ENCODE measurements at places on chromosomes 4 and X.

DNA sequence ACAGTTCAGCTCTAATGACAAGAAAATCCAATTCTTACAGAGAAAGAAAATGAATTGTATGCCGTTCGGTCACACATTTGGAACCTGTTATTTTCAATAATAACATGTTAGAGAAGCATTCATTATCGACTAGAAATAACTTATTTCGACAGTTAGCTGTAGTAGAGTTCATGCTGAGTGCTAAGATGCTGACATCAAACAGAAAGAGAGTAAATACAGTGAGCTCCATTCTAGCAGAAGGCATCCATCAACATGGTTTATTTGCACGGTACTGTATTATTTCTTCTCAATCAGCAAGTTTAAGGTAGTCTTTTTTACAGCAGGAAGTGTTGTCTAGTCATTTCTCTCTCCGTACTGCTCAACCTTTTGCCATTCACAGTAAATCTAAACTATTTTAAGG is 732.1 kb downstream of the STIM2 start:
- DNase-seq: no peak

DNA sequence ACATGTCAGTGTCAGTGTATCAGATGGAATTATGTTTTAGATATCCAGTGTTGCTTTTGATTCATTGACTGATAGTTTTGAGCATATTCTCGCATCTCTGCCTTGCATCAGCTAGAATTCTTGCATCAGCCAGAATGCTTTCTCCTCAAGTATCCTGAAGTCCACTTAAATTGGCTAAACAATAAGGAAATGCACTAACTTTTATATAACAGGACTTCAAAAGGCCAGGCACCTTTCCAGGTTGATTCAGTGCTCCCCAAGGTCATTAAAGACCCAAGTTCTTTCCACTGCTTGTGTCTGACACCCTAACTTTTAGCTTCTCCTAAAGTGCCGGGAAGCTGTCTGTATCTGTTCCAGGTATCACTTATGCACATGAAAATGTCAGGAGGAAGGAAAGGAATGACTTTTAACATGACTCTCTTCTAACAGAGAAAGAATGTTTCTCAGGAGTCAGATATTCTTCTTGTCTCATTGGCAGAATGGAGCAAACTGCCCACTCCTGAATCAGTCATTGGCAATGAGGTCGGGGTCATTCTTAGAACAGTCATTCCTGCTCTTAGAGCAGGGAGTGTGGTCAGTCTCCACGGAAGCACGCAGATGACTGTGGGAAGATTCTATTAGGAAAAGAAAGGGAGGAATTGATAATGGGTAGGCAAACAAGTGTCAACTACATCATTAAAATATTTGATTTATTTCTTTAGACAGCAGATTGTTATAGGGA is 92.9 kb upstream of the TLL1 start:
- DNase-seq: no peak

GRCh38 chrX:138723301-138723700 is 11.8 kb upstream of the FGF13 start:
- no peak for DNase-seq

DNA sequence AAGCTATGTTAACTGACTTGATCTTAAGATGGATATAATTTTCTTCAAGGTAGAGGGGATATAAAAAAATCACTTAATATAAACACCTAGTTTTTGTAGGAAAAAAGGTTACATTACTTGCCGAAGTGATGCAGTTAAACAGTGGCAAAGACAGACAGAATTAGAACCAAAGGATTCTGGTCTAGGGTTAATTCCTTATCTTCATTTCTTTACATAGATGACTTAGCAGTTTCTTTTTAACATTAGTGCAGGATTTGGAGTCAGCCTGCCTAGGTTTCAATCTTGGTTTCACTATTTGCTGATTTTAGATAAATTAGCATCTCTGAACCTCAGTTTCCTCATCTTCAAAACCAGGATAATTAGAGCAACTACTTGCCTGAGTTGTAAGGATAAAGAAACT is 14.3 kb downstream of the ZAR1 start:
- no peak for DNase-seq

- no peak for DNase-seq
Measured at GRCh38 chrX:68292471-68292870, 140.8 kb downstream of the OPHN1 start.

- no peak for DNase-seq
Measured at GRCh38 chrX:14380044-14380443, 149.3 kb upstream of the GLRA2 start.

- DNase-seq: no peak
Measured at GRCh38 chr4:34181311-34181841, 2062.9 kb downstream of the ARAP2 start.

- DNase-seq: no peak
Measured at GRCh38 chr4:171983935-171984805, 171.0 kb downstream of the GALNTL6 start.

DNA sequence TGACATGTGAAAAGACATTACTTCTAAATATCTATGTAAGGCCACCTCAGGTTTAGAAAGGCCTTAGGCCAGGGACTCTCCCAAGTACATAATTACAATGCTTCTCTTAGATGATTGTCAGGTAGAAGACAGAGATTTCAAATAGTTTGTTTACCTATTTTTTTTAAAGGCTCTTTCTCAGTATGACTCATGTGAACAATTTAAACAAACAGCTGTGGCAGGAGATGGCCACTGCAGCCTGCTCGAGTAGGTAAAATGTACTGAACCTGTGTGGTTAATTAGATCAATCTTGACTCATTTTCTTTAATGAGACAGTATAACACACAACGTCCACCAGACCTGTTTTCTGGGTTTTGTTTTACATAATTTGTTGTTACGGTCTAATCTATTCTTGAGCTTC is 50.2 kb downstream of the LEF1 start:
- no peak for DNase-seq

DNA sequence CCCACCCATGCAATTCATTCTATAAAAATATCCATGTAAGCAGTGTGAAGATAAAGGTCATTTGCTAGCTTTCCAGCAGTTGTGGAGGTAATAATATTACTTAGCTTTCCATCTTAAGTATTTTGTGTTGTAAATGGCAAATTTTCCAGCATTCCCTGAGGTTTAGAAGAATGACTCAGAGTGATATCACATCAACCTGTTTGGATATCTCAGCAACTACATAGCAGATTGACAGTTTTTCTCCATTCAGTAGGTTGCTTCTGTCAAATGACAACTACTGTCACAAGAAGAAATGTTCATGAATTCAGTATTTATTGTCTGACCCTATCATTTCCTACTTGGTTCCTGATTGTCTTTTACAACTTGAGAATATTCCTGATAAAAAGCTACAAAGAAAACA is 434.9 kb upstream of the GALNTL6 start:
- no peak for DNase-seq

- no peak for DNase-seq
Measured at GRCh38 chr4:150090836-150091235, 12.6 kb downstream of the DCLK2 start.

DNA sequence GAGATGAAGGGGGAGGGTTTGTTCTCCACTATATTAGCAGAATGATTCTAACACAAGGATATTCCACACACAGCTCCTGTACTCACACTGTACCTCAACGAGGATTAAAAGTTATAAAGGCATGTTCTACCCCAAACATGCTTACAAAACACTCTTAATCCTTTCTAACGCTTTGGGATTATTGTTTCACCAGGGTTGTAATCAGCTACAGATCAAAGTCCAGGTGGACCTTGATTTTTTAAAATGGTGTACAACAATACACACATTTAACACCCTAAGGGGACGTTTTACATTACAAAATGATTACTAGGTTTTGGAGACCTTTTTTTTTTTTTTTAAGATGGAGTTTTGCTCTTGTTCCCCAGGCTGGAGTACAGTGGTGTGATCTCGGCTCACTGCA is 50.3 kb upstream of the MAP3K15 start:
- DNase-seq: no peak

- DNase-seq: no peak
Measured at GRCh38 chr4:171235521-171235920, 577.7 kb upstream of the GALNTL6 start.

DNA sequence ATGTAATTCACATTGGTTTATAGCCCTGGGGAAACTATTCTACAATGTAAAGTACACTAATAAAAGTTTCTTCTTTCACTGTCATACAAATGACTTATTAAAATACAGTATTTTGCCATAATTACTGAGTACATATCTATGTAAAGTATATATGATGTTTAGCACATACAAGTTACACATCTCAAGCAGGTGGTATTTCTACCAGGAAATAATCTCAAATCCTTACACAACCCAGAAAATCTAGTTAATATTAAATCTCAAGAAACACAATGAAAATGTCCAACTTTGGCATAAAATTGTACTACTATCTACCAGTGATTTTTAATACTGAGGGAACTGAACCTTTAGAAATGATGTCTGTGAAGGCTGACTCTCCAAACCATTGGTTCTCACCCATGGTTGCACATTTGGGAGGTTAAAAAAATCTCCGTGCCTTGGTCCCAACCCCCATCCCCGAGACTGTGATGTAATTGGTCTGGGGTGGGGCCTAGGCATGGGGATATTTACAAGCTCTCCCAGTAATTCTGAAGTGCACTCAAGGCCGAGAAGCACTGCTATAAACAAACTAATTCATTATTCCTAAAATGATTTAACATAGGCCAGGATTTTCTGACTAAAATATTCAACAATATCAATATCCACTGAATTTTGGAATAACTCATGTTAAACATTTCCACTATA is 27.6 kb downstream of the MAP3K15 start:
- no peak for DNase-seq

DNA sequence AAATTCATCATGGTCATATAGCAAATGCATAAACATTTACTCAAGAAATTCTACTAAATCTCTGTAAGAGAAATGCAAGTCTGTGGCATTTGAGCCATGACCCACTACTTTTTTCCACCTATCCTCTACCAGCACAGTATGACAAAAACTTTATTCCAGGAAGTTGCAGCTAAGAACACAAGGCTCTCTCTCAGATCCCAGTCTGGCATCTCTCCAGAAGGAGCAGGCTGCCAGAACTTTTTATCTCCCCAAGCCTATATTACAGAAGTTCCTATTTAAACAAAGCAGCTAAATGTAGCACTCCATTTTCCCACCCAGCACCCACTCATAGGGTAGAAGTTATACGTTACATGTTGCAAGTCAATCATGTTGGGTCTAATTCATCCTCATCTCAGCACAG is 49.3 kb upstream of the EPGN start:
- DNase-seq: no peak

- DNase-seq: no peak
Measured at GRCh38 chr4:43843501-43843900, 605.1 kb downstream of the KCTD8 start.

DNA sequence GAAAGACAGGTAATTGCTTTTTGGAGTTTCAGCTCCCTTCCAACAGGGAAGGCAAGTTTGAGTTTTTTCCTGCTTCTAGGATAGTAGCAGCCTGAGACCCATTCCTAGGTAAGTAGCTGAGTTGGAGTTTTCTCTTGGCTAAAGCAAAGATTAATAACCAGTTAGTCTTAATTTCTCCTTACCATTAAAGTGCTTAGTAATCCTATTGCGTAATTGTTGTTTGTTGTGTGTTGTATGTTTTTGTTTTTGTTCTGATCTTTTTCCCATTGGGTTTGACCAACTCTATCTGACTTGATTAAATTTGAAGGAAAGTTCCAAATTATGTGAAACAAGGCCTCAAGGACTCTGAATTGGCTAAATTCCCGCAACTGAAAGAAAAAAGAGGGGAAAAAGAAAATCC is 83.5 kb downstream of the TBX22 start:
- DNase-seq: no peak

GRCh38 chr4:18397681-18398390 is 376.3 kb upstream of the LCORL start:
- DNase-seq: no peak

DNA sequence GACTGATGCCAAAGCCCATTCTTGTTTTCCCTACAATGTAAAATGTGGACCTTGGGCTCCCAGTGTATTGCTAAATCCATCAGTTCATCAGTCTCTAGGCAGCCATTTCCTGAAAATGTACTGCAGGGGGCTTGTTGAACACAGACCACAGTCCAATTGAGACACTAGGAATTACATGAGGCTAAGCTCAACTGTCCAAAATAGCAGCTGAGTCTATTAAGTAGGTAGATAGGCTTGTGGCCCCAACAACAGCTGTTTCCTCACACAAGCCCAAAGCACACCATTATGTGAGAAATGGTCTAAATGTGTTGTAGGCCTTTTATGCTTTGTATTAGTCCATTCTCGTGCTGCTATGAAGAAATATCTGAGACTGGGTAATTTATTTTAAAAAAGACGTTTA is 60.0 kb upstream of the PAK3 start:
- DNase-seq: no peak
